Activated CD4-positive, alpha-beta T cell treated with anti-CD3 and anti-CD28 coated beads for 24 hours (primary cell): ENCODE measurements at places on chromosomes 5 and 9.

DNA sequence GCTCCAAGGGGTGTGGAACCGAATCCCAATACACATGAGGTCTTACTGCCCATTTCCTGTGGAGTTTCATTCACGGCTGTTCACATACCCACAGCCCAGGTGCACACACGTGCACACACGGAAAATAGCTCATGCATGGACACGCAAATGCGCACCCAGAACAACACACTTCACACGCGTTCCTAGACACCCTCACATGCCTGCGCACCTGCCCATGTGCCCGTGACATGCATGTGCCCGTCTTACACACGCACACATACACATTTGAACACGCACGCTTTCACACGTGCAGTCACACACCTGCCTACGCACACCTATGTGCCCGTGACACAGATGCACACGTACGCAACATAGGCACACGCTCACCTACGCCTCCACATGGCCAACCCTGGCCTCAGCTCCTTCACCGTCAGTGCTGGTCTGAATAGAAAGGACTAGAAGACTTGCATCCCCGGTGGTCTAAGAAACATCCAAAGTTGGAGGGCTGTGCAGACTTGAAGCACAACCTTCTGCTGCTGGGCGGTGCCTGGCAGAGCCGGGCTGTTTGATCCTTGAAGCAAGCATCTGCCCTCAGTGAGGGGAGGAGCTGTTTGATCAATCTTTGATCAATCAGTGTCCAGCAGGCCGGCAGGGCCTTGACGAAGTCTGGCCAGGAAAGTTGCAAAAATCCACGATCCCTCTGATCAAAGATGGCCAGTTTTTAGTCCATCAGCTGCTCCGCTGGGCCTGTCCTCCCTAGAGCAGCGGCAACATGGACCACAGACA is 164.7 kb downstream of the OLFM1 start:
- DNase-seq, result no peak

- DNase-seq, result no peak
Observed at GRCh38 chr9:133167769-133168168, 4.1 kb upstream of the GBGT1 start.

DNA sequence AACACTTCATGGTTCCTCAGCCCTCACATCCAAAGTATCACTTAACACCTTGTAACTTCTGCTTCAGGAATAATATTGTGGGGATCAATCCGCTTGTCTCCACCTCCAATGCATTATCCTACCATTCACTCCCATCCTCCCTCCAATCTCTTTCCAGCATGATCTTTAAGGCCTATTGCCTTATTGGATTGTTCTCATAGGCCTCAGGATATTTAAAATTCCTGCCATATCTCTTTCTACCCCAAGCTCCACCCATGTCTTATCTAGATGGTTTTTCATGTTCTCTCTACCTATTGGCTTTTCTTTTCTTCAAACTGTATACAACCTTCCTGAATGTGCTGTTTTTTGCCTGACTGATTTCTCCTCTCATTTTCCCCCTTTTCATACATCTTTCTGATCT is 7.2 kb downstream of the KDM4C start:
- no peak for DNase-seq

DNA sequence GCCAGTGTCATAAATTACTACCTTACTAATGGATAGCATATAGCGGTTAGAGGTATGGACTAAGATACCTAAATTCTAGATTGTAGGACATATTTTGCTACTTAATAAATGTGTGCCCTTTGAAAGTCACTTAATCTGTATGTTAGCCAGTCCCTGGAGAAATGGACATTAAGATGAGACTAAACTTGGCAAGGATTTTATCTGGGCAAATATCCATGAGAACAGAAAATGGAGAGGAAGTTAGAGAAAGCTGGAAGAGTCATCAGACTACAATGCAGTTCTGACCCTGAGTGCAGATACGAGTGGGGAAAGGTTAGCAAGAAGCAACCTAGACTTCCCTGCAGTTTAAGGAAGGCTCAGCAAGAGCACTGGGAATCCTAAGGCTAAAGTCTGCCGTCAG is 33.0 kb downstream of the TBCA start:
- DNase-seq, result no peak

- DNase-seq, result no peak
Observed at GRCh38 chr5:143140492-143141203, 262.8 kb downstream of the NR3C1 start.

GRCh38 chr5:120604884-120605283 is 140.8 kb downstream of the PRR16 start:
- no peak for DNase-seq

- DNase-seq, result no peak
Observed at GRCh38 chr5:116528519-116529234, 45.9 kb downstream of the SEMA6A start.

DNA sequence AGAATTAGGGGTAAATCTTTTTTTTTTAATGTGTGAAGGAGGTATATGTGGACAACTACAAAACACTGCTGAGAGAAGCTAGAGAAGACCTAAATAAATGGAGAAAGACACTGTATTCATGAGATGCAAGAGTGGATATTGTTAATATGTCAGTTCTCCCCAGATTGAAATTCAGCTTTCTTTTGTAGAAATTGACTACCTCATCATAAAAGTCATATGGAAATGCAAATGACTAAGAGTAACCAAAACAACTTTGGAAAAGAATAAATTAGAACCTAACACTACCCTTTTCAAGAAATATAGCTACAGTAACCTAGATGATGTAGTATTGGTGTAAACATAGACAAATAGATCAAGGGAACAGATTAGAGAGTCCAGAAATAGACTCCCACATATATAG is 400.7 kb downstream of the ADGRV1 start:
- no peak for DNase-seq

DNA sequence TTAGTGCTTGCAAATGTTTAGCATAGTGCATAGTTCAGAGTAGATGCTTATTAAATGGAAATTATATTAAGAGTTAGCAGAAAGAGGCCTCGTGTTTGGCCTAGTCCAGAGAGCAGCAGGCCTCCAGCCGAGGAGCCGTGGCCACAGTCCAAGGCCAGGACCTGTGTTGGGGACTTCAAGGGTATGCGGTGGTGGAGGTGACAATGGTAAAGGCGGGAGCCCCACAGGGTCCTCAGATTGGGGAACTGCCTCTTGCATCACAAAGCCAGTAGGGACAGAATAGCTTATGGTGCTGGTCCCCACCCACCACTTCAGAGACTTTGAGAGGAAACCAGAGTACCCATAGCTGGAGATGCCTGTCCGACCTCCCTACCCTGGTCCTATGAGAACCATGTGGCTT is 554.6 kb upstream of the RIOK2 start:
- DNase-seq, result no peak

DNA sequence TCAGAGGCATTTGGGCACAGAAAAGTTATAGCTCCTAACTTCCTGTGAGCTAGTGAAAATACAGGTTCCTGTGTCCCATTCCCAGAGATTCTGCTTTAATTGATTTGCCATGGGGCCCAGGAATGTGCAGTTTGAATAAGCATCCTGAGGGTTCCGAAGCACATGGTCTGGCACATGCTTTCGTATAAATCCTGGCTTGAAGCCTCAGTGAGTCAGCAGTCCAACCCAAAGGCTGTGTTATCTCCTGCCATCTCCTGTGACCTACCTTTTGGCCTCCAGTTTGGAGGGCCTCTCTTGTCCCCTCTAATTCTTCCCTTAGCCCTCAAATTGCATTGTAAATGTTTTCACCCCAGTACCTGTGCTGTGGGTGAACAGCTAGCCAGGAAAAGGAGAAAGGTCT is 183.8 kb downstream of the NR3C1 start:
- no peak for DNase-seq

GRCh38 chr9:129478961-129479630 is 141.8 kb downstream of the C9orf50 start:
- no peak for DNase-seq

- DNase-seq, result no peak
Observed at GRCh38 chr5:146662229-146662628, 146.2 kb upstream of the GPR151 start.

DNA sequence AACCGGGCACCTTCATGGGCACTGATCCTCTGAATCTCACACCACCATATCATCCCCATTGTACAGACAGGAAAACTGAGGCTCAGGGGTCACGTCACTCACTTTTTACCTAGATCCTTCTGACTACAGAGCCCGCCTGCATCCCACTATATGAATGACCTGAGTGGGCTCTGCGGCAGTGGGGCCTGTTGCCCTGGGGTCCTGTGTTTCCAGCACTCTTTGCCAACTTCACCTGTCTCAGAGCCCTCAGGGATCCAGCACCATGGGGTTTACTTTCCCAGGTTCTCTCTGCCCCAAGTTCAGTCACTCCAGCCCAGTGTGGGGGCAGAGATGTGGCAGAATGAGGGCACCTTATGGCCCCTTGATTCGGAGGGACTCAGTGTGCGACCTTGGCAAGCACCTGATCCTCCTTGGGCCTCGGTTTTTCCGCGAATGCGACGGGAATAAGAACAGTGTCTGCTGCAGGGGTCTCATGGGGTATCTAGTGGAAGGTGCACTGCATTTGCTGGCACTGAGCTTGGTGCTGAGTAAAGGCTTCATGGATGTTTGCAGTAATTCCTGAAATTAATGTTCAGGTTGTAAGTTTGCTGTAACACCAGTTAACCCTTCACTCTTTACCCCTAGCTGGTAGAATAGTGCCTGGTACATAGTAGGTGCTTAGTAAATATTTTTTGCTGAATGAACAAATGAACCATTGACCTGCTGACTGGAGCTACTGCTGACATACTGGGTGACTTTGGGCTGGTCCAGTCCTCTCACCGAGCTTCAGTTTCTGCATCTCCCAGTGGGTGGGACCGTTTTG is 47.1 kb upstream of the BOD1 start:
- DNase-seq, result no peak

GRCh38 chr9:28956116-28956880 is 1383.0 kb upstream of the C9orf72 start:
- no peak for DNase-seq

GRCh38 chr9:16515879-16516301 is 354.6 kb downstream of the BNC2 start:
- no peak for DNase-seq

GRCh38 chr9:134895097-134895496 is 14.5 kb downstream of the FCN2 start:
- no peak for DNase-seq

DNA sequence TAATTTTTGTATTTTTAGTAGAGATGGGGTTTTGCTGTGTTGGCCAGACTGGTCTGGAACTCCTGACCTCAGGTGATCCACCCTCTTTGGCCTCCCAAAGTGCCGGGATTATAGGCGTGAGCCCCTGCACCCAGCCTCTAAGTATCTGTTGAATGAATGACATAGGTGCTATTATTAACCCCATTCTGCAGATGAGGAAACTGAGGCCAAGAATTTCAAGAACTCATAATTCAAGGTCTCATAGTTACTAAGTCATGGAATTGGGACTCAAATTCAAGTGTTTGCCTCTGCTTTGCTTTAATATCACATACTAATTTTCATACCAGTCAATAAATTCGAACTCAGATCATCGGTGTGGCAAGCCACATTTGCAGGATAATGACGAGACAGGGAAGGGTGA is 1.9 kb downstream of the KIF20A start:
- DNase-seq, result no peak

GRCh38 chr5:106127341-106127781 is 1543.4 kb downstream of the EFNA5 start:
- no peak for DNase-seq

DNA sequence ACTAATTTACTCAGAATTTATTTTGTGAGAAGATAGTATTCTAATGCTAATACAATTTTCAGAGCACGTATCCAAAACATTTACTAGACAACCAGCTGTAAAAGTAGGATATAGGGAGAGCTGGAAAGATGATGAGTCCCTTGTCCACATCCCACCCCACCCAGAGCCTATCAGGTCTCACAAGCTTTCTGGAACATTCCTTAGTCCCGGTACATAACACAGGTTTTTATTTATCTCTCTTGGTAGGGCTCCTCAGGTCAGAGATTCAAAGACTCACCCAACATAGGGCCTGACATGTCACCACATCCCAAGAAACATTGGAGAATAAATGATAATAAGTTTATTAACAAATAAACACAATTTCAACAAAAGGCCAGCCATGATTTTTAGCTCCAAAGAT is 13.8 kb upstream of the RAD23B start:
- DNase-seq, result no peak

- DNase-seq, result no peak
Observed at GRCh38 chr5:167348980-167349379, 942.5 kb upstream of the WWC1 start.

- no peak for DNase-seq
Observed at GRCh38 chr5:1833264-1834021, 32.2 kb downstream of the NDUFS6 start.

DNA sequence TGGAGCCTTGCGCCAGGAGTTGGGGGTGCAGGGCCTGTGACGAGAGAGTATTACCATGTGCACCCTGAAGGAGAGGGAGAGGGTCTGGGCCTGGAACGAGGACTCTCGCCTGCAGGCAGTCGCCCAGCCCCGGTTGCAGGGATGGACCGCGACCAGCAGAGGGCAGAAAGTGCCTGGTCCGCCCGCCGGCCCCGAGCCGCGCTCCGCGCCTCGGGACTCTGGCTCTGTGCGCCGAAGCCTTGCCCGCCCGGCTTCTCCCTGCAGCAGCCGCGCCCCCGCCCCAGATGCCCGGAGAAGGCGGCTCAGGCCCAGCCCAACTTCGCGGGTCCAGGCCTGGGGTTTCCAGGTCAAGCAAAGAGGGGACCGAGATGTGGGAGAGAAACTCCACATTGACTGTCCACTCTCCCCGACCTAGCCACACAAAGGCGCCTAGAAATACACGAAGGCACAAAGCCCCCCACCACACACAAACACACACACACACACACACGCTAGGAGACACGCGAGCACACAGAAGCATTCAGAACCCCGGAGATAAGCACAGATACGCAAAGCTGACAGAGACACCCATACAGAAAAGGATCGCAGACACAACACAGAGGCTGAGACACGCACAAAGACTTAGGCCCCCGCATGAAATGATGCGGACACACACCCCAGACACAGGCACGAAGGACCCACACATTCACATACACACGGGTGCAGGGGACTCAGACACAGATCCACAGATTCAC is 2.0 kb upstream of the LMX1B start:
- peak; percentile 61 for DNase-seq

GRCh38 chr5:78472469-78473106 is 112.2 kb downstream of the SCAMP1 start:
- no peak for DNase-seq

- no peak for DNase-seq
Observed at GRCh38 chr5:32193591-32193990, 19.5 kb upstream of the GOLPH3 start.
